ENCODE measurements at places on chromosomes 2 and 18.

GRCh38 chr18:12236141-12236540, 18.0 kb upstream of the CIDEA start:
- DNase-seq = no peak

DNA sequence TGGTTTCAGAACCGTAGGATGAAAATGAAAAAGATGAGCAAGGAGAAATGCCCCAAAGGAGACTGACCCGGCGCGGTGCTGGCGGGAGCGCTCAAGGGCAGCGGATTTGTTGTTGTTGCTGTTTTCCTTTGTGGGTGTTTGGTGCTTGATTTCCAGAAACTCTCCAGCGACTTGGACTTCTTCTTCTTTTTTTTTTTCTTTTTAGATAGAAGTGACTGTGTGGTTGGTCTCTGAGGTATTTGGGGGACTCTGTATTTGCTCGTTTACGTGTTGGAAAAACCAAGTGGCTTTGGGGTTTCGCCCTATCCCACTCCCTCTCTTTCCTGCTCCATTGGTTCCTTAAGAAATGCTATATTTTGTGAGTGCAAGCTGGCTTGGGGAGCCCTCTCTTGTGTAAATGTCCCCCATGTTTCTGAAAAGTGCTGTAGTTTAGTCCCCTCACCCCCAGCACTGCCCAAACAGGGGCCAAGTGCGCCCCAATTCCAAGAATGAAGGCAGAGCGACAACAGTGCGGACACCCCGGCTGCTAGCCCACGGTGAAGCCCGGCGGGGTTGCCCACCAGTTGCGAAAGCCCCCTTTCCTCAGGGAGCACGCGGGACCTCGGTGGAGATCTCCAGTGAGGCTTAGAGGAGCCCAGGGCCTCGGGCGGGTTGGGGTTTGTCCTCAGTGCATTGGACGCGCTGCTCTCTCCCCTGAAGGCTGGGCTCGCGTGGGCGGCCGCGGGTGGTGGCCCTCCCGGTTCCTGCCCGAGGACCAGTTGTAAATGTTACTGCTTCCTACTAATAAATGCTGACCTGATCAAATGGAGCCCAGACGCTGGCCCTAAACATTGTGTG, 1.8 kb downstream of the HOXD9 start:
- DNase-seq = no peak

DNA sequence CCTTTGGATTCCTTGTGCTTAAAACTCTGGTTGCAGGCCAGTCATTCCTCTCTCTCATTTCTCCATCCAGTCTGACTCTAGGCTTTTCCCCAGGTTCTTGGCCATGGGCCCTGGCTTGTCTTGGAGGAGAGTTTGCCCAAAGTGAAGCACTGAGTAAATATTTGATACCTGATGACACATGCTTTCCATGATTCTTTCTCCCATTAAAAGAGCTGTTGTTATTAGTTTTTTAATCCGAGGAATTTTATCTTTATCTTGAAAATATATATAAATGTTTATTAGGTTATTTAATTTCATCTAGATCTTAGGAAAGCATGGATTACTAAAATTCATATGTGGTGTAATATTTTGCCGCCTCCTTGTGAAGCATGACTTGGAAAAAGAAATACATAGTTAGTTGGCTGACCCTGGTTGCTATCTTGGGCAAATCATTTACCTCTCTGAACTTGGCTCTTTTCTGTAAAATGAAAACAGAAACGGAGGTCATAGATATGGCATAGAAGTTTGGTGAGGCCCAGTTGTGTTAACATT, 650.1 kb downstream of the SLC4A3 start:
- no peak for DNase-seq

- DNase-seq = peak; percentile 36
Observed at GRCh38 chr2:85852937-85853498, 35.8 kb downstream of the ST3GAL5 start.

DNA sequence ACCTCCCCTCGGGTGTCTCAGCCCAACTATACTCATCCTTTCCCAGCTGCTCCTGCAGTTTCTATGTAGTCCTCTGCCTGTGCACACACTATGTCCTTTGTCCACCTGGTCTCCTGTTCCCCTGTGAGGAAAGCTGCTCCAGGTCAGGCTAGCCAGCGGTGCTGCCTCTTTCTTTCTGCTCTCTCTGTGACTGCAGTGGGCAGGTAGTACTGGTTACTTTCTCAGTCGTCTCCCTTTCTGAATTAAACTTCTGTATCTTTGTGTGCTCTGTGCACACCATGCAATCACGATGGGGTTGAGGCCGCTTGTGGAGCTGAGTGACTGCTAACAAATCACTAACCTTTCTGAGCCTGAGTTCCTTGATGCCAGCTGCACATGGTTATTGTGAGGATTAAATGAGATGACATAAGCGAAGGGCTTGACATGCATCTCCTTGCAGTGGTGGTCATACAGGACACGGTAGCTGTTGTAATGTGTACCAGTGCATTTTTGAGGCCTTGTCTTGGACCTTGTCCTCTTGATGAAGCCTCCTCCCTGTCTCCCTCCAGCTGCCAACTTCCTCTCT, 3.5 kb downstream of the FARP2 start:
- DNase-seq = no peak

DNA sequence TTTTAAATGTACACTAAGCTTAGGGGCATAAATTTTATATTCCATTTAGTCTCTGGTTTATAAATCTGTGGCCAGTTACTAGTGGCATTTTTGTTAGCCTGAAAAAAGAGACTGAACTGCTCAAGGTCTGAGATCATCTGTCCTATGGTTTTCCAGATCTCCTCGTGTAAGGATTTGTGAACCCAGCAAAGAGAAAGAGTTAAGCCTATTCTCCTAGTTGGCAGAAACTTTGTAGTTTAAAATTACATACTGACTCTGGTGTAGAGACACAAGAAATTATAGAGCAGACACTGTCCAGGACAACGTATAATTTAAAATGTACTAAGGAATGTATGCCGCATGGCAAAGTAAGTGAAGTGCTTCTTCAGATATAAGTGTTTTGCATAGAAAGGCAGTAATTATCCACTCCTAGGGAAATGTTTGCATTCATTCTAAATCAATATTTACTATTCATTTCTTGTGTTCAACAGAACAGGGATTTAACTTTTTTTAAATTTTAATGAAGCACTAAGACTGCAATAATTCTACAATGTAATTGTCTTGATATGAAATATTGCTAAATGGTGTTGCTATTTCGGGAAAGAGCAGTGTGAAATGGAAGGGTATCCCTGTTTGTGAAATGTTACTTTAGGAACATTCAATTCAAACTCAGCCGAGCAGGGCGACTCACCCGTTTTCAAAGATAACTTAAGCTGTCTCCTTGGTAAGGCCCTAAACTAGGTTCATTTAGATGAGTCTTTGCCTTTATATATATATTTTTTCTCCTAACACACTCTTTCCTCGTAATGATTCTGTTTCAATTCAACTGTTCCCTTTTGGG, 508.4 kb upstream of the ZEB2 start:
- no peak for DNase-seq

DNA sequence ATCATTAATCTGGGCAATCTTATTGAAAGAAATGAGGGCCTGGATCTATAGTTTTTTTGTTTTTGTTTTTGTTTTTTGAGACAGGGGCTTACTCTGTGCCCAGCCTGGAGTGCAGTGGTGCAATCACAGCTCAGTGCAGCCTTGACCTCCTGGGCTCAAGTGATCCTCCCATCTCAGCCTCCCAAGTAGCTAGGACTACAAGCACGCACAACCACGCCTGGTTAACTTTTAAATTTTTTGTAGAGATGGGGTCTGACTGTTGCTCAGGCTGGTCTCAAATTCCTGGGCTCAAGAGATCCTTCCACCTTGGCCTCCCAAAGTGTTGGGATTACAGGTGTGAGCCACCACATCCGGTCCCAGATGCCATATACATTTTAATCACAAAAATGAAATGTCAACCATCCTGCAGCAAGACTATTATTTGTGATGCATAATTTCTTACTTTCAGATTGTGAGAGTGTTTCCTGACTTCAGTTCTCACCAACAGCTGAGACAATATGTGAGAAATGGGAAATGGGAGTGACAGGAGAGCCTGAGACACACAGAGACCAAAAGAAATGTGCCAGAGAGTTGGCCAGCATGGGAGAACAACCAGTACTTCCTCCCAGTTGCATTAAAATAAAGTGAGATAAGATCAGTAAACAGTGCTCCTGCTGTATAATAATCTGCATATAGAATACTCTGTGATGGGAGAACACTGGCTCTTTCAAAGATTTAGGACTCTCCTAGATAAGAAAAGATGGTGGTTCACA, 87.6 kb downstream of the METTL8 start:
- no peak for DNase-seq

GRCh38 chr2:102764083-102764482, 2.3 kb downstream of the TMEM182 start:
- no peak for DNase-seq

GRCh38 chr2:157839162-157839801, 36.8 kb downstream of the ACVR1 start:
- DNase-seq = no peak

DNA sequence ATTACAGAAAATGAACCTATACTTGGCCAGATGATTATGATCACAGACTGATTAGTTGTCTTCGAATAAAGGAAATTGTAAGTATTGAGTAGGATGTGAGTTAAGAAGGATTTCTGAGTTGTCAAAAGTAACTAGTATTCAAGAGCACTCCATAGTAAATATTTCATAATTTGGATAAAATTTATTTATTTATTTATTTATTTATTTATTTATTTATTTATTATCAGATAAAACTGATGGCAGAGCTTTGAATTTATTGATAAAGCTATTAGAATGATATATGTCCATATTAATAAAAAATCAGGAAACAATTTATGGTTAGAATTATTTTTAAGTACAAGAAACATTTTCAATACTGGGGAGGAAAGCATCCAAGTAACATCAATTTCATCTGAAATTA, 1634.1 kb downstream of the LRP1B start:
- no peak for DNase-seq

DNA sequence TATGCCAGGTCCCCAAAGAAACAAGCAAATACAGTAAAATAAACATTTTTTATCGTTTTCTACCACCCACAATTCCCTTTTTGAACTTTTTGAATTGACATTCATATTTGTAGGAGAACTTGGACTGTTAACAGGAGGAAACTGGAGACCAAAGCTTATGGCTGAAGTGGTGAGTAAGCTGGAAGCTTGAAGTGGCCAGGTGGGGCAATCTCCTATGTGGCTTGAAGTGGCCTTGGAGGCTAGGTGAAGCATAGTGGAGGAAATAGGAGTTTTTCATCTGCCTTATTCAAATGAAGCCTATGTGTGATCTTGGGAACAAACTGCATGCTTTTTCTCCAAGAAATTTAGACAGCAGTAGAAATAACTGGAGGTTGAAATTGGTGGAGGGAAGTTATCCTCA, 962.9 kb upstream of the FANCL start:
- DNase-seq = no peak

- DNase-seq = no peak
Observed at GRCh38 chr2:229269941-229270340, 1.1 kb downstream of the PID1 start.

DNA sequence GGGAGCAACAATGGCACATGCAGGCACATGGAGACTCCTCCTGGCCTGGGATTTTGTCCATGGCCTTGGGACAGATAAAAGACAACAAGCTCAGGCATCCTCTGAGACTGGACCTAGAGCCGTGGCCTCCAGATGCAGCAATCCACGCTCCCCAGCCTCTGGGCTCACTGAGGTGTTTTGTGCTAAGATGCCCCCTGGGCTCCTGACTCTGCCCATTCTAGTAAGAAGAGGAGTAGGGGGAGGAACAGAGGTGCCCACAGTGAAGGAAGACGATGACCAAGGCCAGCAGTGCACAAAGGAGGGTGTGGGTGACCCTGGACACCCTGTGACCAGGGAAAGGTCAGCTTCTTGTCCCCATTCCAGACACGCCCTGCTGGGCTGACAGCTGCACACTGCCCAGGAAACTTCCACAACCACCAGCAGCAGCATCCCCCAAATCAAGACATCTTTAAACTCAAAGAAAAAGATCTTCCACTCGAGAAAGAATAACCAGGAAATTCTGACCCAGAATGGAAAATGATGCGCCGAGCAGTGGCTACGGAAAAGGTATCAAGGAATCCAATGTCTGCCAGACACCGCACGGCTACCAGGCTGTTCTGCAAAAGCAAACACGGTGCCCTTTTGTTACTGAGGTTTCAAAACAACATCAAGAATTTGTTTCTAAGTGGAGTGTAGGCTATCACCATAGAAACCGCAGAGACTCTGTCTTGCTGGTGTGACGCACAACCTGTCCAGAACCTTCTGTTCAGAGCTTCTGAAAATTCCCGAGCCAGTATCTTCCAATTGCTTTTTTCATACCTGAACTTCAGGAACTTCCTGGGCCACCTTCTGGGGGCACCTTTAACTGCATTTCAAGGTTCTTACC, 65.5 kb downstream of the ZNF516 start:
- DNase-seq = no peak

DNA sequence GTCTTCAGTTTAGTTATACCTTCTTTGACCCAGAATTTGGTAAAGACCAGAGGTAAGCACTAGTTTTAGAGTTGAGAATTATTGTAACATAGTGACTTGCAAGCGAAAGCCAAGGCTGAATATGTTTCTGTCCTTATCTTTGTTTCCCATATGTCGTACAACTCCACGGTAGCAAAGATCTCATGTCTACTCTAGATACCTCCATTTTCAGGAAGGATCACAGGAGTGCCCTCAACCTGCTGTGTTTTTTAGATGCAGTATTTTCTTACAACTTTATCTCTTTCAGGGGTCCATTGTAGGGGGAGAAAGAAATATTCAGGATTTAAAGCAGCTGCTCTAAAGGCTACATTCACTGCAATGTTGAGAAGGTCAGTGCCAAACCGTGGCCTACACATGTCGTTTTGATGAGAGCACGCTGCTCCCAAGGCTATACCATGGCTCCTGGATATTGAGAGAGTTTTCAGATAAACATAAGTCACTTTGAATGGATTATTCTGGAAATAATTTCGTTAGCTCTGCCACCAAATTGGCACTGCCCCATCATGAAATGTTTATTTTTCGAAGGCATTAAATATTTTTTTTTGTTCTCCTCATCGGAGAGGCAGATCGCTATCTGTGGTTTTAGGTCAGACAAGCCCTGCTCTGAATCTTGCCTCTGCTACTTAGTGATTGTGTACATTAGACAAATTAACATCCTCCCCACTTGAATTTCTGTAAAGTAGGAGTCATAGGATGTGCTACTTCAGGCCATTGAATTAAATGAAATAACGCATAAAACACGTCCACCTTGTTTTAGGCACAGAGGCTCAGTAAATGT, 2.1 kb downstream of the RHBDD1 start:
- DNase-seq = no peak

DNA sequence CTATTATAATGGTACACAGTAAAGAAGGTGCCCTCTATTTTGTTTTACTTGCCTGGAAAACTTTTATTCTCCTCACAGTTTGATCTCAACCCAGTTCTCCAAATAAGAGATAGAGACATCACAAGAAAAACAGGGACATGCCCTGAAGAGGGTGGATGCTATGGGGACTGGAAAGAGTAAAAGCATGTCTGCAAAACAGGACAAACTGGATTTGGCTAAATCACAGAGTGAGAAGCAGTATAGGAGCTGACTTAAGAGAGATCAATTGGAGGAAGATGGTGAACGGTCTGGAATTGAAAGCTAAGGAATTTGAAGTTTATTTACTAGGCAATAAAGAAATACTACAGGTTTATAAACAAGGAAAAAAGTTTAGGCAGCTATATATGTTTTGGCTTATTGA, 33.0 kb downstream of the SP140L start:
- DNase-seq = no peak

Data from T-helper 17 cell (primary cell).